ENCODE measurements at places on chromosomes 4 and X.

GRCh38 chrX:18691431-18691830, 16.0 kb upstream of the PPEF1 start:
- H3K4me1 ChIP-seq, result no peaks in the 10 kb centered on the region
- no peaks in the 10 kb centered on the region for H3K36me3 ChIP-seq
- no peak overlapping the region for H3K4me3 ChIP-seq
- DNase-seq, result no peak
- peaks cover 11% of the 10 kb centered on the region for H3K27me3 ChIP-seq

DNA sequence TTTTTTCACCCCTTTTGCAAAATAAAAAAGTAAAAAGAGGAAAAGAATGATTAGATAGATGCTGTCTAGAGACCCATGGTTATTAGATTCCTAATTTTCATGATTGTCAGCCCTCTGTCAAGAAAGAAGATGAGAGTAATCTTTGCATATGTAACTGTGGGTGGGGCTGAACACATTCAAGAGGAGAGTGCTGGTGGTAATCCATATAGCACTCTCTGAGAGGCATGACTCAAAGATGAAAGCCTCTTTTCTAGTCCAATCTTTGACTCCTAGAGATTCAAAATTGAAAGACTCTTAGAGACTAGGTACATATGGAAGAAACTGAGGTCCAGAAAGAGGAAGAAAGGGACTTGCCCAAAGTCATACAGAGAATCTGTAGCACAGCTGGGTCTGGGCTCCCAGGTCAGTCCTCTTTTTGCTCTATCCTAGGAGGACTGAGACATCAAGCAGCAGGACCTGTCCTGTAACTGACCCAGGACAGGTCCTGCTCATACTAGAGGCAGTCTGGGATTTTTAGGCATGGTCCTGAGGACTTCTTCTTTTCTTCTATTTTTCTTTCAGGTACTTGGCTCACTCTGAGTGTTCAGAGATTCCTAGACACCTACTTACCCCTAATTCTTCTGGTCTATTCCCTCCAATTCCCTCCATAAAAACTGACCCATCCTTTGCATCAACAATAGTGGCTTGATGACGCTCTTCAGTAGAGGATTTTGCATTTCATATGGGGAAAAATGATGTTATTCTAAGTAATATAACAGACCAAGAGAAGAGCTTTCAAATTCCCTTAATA, 23.8 kb downstream of the VSIG4 start:
- no peak for DNase-seq
- H3K27me3 ChIP-seq, result peaks cover 19% of the 10 kb centered on the region
- peaks cover 2% of the 10 kb centered on the region for H3K36me3 ChIP-seq
- peak overlapping the region; percentile 42 for H3K4me3 ChIP-seq
- H3K4me1 ChIP-seq, result peaks cover 69% of the 10 kb centered on the region

DNA sequence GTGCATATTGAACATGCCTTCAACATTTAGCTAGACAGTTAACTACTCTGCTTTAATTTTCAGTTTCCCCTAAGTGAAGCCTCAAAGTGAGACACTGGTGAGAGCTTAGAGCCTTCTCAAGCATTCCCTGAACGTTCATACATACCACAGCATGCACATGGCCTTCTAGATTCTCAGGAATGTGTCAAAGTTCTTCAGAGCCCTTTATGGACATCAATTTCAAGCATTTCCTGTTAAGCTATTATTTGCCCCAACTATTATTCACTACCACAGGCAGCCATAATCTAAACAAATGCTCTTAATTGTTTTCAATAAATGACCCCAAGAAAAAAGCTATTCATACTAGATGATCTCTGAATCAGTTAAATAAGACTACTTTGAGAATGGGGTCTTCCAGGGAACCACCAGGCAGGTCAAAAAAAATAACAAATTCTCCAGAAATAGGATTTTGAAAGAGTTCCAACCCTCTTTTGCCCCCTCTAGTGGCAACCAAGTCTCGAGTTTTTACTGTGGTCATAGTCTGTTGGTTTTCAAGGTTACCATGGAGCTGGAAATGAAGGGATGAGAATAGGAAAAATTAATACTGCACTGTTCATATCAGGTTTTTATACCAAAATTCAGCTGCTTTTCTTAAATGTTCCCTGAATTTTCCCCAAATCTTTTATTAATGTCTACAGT, 235.4 kb downstream of the RAB28 start:
- H3K4me1 ChIP-seq, result no peaks in the 10 kb centered on the region
- no peaks in the 10 kb centered on the region for H3K27me3 ChIP-seq
- peaks cover 16% of the 10 kb centered on the region for H3K36me3 ChIP-seq
- DNase-seq, result no peak
- H3K27ac ChIP-seq, result no peak overlapping the region
- H3K4me3 ChIP-seq, result no peak overlapping the region

- no peaks in the 10 kb centered on the region for H3K36me3 ChIP-seq
- no peaks in the 10 kb centered on the region for H3K27me3 ChIP-seq
- no peak for DNase-seq
- H3K4me1 ChIP-seq, result no peaks in the 10 kb centered on the region
- H3K4me3 ChIP-seq, result no peak overlapping the region
Observed at GRCh38 chr4:30429813-30430761, 290.1 kb upstream of the PCDH7 start.

DNA sequence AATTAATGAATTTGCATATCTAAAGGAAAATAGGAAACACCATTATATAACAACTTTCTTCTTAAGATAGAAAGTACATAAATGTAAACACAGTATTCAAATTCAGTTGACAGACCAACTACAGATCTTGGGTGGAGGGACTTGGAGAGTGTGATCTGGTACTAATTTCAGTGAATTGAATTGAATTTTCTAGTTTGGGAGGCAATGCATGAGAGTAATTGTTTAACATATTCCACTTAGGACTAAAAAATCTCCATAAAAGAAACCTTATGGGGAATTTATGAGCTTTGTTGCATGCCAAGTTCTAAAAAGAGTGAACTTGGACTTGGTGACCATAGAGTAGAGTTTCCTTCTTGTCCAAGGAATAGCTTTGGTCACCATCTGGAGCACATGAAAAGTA, 261.1 kb upstream of the TTC29 start:
- no peaks in the 10 kb centered on the region for H3K4me1 ChIP-seq
- no peaks in the 10 kb centered on the region for H3K36me3 ChIP-seq
- H3K27me3 ChIP-seq, result no peaks in the 10 kb centered on the region

DNA sequence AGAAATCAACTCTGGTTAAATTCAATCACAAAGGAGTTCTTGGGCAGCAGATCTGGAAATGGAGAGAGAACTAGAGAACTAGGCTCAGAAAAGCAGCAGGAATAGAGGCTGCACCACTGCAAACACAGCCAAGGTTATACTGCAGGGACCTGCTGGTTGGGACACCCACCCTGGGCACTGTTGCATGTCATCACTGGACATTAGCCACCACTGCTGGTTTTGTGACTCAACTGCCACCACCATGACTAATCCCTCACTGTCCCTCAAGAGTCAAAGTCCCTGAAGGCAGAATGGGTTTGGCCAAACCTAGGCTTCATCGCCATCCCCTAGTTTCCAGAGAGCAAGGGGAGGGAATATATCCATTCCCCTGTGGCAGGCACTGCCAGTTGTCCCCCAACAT, 38.1 kb upstream of the IRAK1 start:
- peaks cover 8% of the 10 kb centered on the region for H3K36me3 ChIP-seq
- H3K4me1 ChIP-seq, result peaks cover 49% of the 10 kb centered on the region
- peaks cover 8% of the 10 kb centered on the region for H3K27me3 ChIP-seq
- no peak for DNase-seq
- peak overlapping the region; percentile 72 for H3K27ac ChIP-seq

GRCh38 chrX:45761920-45762319, 561.2 kb upstream of the DIPK2B start:
- H3K4me1 ChIP-seq, result peaks cover 83% of the 10 kb centered on the region
- H3K27ac ChIP-seq, result peak overlapping the region; percentile 89
- H3K36me3 ChIP-seq, result peaks cover 11% of the 10 kb centered on the region
- H3K27me3 ChIP-seq, result peaks cover 13% of the 10 kb centered on the region

- H3K27ac ChIP-seq, result no peak overlapping the region
- no peaks in the 10 kb centered on the region for H3K27me3 ChIP-seq
- no peak overlapping the region for H3K4me3 ChIP-seq
- no peaks in the 10 kb centered on the region for H3K36me3 ChIP-seq
- H3K4me1 ChIP-seq, result no peaks in the 10 kb centered on the region
- no peak for DNase-seq
Observed at GRCh38 chrX:23811656-23812055, 28.7 kb downstream of the SAT1 start.

- no peak overlapping the region for H3K27ac ChIP-seq
- peaks cover 16% of the 10 kb centered on the region for H3K36me3 ChIP-seq
- DNase-seq, result no peak
Observed at GRCh38 chrX:63488546-63489373, 137.6 kb upstream of the SPIN4 start.

DNA sequence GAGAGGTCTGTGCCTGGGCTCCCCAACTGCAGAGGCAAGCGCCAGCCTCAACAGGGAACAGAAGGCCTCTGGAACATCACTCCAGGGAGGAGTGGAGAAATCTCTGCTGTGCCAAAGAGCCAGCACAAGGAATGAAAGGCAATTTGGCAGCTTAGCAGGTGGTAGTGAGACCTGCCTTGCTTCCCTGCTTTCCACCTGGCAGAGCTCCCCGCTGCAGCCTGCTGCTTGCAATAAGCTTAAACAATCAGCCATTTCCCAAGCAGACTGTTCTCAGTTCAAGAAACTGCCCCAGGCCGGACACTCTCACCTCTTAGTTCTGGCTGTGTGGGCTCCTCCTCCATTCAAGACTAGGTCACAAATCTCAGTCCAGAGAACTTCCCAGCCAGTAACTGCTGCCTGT, 370.6 kb downstream of the MAGEB5 start:
- H3K36me3 ChIP-seq, result no peaks in the 10 kb centered on the region
- no peak overlapping the region for H3K27ac ChIP-seq
- no peaks in the 10 kb centered on the region for H3K4me1 ChIP-seq
- H3K27me3 ChIP-seq, result no peaks in the 10 kb centered on the region
- DNase-seq, result no peak

DNA sequence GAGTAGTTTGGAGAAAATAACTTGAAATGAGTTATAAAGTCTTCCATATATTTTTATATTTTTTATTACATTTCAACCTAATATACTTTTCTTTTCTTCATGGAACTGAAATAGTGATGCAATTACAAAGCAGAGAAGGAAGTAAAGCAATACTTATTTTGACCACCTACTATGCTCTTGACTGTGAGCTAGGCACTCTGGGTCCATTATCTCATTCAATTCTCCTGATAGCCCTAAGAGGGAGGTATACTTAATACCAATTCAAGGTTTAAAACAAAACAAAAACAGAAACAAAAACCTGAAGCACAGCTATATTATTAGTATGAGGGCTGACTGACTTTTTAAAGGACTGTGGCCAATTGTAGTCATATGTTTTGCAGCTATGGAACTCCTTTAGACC, 193.5 kb downstream of the MAD2L1 start:
- no peak for DNase-seq
- no peaks in the 10 kb centered on the region for H3K36me3 ChIP-seq
- H3K27ac ChIP-seq, result no peak overlapping the region

- peak overlapping the region; percentile 66 for H3K27ac ChIP-seq
- H3K36me3 ChIP-seq, result no peaks in the 10 kb centered on the region
- peaks cover 12% of the 10 kb centered on the region for H3K27me3 ChIP-seq
Observed at GRCh38 chrX:12443534-12444098, 305.3 kb downstream of the FRMPD4 start.

GRCh38 chrX:153626863-153627674, 19.9 kb upstream of the DUSP9 start:
- no peaks in the 10 kb centered on the region for H3K36me3 ChIP-seq
- H3K4me3 ChIP-seq, result no peak overlapping the region
- peaks cover 7% of the 10 kb centered on the region for H3K27me3 ChIP-seq
- no peak overlapping the region for H3K27ac ChIP-seq
- DNase-seq, result no peak
- H3K4me1 ChIP-seq, result no peaks in the 10 kb centered on the region

DNA sequence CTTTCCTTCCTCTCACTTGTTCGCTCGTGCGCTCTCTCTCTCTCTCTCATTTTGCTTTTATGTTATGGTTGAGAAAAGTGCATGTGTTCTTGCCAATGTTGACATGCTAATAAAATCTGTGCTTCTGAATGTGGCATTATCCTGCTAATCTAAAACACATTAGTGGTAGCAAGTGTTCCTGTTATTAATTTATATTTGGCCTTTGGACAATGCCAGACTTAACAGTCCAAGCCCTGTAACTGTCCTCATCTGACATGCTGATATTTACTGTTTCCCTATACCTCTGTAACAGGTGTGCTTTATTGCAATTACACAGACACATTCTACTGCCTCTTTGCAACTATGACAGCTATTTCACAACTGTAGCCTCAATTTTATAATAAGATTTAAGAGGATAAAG, 2.7 kb downstream of the PPARGC1A start:
- H3K36me3 ChIP-seq, result no peaks in the 10 kb centered on the region
- DNase-seq, result no peak
- no peak overlapping the region for H3K27ac ChIP-seq
- no peak overlapping the region for H3K4me3 ChIP-seq

- no peaks in the 10 kb centered on the region for H3K27me3 ChIP-seq
- no peaks in the 10 kb centered on the region for H3K4me1 ChIP-seq
- H3K4me3 ChIP-seq, result no peak overlapping the region
- no peak for DNase-seq
Observed at GRCh38 chr4:123997776-123998449, 601.3 kb downstream of the SPRY1 start.

- peaks cover 18% of the 10 kb centered on the region for H3K4me1 ChIP-seq
- peaks cover 3% of the 10 kb centered on the region for H3K36me3 ChIP-seq
- peaks cover 7% of the 10 kb centered on the region for H3K27me3 ChIP-seq
- DNase-seq, result no peak
Observed at GRCh38 chr4:38615847-38616246, 48.2 kb upstream of the KLF3 start.

DNA sequence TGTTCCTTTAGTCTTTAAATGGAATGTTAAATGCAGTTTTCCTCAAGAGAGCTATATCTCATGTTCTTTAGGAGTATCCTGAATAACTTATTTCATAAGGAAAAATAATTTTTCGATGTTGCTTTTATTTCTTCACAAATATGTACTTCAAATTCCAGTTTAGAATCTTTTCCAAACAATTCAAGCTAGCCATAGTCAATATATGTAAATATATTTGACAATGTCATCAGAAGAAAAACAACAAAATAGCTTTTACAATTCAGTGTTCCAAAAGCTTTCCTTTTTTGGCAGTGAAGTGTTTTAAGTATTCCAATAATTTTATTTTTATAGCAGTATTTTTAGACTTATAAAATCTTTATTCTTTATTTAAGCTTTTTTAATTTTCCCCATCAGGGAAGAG, 1532.0 kb downstream of the PCDH18 start:
- H3K4me1 ChIP-seq, result no peaks in the 10 kb centered on the region
- no peaks in the 10 kb centered on the region for H3K27me3 ChIP-seq
- H3K27ac ChIP-seq, result no peak overlapping the region
- no peaks in the 10 kb centered on the region for H3K36me3 ChIP-seq
- H3K4me3 ChIP-seq, result no peak overlapping the region

DNA sequence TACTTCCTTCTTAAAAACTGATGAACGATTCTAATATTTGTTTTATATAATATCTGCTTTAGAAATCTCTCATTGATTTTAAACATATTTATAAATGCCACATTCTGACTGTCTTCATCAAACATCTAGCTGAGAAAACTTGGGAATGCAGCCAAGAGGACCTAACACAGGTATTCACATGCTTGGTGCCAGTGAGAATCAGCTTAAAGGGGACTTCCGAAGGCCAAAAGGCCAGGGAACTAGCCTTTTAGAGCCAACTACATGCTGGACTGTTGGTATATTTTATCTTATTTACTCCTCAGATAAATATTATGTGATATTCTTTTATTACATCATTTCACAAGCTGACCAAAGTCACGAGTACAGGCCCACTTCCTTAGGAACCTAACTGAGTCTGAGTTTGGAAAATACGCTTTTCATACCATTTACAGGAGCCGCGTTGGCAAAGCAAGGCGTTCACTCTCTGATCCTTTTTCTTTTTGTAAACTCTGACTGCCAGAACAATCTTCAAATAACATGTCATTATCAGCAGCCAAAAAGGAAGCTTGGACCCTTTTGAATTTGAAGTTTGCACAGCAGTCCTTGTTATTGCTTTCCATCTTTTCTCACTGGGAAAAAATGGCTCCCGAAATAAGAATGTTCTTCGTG, 41.1 kb upstream of the PDLIM3 start:
- no peak for DNase-seq
- no peak overlapping the region for H3K4me3 ChIP-seq
- H3K27me3 ChIP-seq, result peaks cover 26% of the 10 kb centered on the region
- no peak overlapping the region for H3K27ac ChIP-seq
